ENCODE measurements at places on chromosomes 13 and 19. TPM values are rescaled to one million over a fixed set of nuclear protein-coding genes. Genes with fewer than 3 reads are reported as not detected.

The PALM3 gene
- total RNA-seq, result not detected

The ALOX5AP gene
- not detected for total RNA-seq

The SUGP1 gene
- 28.5 TPM for total RNA-seq

The ERICH6B gene
- total RNA-seq, result not detected

The MUC16 gene
- total RNA-seq, result not detected

The NCAN gene
- under 0.01 TPM for total RNA-seq

The ZAR1L gene
- total RNA-seq, result not detected

The ZNF780A gene
- total RNA-seq, result 14.7 TPM

The GPC5 gene
- total RNA-seq, result not detected

The ZNF492 gene
- total RNA-seq, result 1.4 TPM

The FFAR1 gene
- not detected for total RNA-seq

The C19orf18 gene
- total RNA-seq, result 0.37 TPM

The ETV2 gene
- 0.37 TPM for total RNA-seq

The SCN1B gene
- 2.2 TPM for total RNA-seq

The FPR2 gene
- 0.37 TPM for total RNA-seq

The RFPL4AL1 gene
- not detected for total RNA-seq

The WDR62 gene
- total RNA-seq, result 9.6 TPM

The BEST2 gene
- not detected for total RNA-seq

The WDR88 gene
- not detected for total RNA-seq

The SIGLEC10 gene
- not detected for total RNA-seq

The ZIC5 gene
- total RNA-seq, result not detected

The MAG gene
- total RNA-seq, result not detected

The CASP14 gene
- not detected for total RNA-seq

The ZNF90 gene
- total RNA-seq, result 2.9 TPM

The KASH5 gene
- not detected for total RNA-seq

The SRRM5 gene
- 0.37 TPM for total RNA-seq

The AXL gene
- total RNA-seq, result 157 TPM

The ZIK1 gene
- 4.4 TPM for total RNA-seq

The LGI4 gene
- 0.20 TPM for total RNA-seq

The PODNL1 gene
- 0.73 TPM for total RNA-seq

The ZNF730 gene
- total RNA-seq, result 2.7 TPM

The ZNF865 gene
- total RNA-seq, result 1.1 TPM

The PSPN gene
- 0.73 TPM for total RNA-seq

The OR7A5 gene
- total RNA-seq, result not detected

The SIGLEC14 gene
- total RNA-seq, result not detected

The GJB2 gene
- total RNA-seq, result 1.5 TPM

The SDHAF1 gene
- 14.9 TPM for total RNA-seq

The RNF113B gene
- not detected for total RNA-seq

The LIM2 gene
- not detected for total RNA-seq

The MPV17L2 gene
- 10.9 TPM for total RNA-seq

The ONECUT3 gene
- total RNA-seq, result not detected

The ZNF792 gene
- total RNA-seq, result 3.1 TPM

The SBK2 gene
- total RNA-seq, result not detected

The SLC1A5 gene
- 65.0 TPM for total RNA-seq

The FZR1 gene
- total RNA-seq, result 44.6 TPM

The GRIN2D gene
- total RNA-seq, result 0.78 TPM

The MEDAG gene
- 22.1 TPM for total RNA-seq

The IRS2 gene
- 5.7 TPM for total RNA-seq

Measured in subcutaneous preadipocyte (primary cell).